ENCODE measurements at places on chromosomes 3 and 15.

DNA sequence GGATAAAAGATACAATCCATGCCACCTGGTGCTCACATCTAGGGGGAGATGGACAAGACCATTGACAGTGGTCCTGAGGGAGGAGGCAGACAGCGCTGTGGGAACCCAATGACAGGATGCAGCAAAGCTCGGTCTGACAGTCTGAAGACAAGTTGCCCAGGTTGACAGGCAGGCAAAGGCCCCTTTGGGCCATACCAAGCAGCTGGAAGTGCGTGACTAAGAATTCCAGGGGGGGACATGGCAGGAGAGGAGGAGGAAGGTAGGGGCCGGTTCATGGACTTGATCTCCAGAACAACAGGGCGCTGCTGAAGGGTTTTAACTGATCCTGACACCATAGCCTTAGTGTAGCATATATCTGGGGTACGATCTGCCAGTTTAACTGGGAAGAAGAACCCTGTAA lies 83.4 kb downstream of the RPLP1 start:
- DNase-seq: no peak

GRCh38 chr3:10471054-10471688 lies 34.2 kb downstream of the ATP2B2 start:
- DNase-seq: peak; percentile 7

- no peak for DNase-seq
Observed at GRCh38 chr15:81880833-81881232, 165.0 kb downstream of the MEX3B start.

DNA sequence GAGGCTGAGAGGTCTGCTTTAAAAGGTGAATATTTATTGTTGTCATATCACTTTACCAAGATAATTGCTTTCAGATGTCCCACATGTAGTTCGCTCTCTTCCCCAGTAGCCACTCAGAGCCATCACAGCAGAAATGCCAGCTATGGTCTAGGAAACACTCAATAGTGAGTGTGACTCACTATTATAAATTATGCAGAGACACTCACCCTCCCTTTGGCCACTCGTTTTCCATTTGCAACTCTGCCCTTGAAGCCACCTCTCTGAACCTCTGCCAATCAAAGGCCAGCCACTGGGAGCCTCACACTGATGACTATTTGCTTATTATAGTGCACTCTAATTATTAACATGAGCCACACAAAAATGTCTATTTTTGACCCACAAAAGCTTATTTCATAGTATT lies 328.1 kb upstream of the ATP10A start:
- no peak for DNase-seq

DNA sequence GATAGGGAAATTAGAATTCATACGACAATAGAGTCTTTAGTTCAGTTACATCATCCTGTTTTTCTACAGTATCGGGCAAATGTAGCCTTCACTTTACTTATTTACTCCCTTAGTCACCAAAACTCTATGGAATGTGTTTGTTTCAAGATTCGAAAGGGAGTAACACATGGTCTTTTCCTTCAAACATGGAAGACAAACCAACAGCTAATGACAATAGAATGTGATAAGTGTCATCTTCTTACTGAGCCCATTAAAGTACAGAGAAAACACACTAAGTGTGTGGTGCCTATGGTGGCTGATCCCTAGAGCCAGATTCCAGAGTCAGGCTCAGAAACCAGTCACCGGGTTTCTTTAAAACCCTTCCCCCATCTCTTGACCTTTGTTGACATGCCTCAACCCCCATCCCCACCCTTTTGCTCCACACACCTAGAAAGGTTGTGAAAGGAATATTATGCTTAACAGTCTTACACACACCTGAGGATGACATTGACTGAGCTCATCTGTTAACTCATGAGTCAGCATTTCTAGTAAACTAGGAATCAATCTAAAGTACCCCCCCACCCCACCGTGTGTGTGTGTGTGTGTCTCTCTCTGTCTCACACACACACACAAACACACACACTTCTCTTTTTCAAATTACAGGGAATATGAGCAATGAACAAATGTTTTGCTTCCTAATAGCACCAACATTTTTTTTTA lies 549.6 kb upstream of the CCDC54 start:
- no peak for DNase-seq

DNA sequence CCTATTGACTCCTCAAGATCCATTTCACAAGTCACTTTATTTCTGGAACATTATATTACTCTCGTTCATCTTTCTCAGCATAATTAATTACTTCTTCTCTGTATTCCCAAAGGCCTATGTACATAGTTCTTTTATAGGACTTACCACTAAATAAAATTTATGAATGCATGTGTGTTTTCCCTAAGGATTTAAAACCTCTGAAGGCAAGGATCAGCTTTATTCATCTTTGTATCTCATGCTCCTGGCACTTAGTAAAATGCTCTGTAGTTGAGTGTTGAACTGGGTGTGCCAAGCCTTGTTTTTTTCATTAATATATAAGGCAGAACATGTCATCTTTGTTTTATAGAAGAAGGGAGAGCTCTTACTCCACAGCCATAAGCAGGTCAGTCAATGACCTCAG lies 194.1 kb upstream of the ZPLD1 start:
- DNase-seq: no peak
